DMS53 (cell line): ENCODE measurements at places on chromosomes 2 and 18.

DNA sequence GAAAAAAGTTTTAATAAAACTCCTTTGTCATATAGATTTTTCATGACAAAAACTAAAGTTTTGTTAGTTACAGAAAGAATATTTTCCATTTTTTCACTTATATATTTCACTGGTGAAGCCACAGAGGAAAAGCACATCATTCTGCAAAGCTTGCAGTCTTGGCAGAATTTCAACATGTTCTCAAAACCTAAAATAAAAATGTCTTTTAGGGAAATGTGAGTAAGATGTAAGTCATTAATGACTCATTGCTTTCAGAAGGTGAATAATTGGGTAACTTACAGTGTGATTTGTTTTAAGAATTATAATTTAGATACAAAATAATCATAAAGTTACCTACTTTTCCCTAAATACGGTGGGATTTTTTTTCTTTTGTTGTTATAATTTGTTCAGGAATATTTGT, 43.4 kb upstream of the TNFRSF11A start:
- DNase-seq = no peak

- peak; percentile 30 for DNase-seq
Measured at GRCh38 chr2:191907545-191907944, 60.7 kb upstream of the CAVIN2 start.

DNA sequence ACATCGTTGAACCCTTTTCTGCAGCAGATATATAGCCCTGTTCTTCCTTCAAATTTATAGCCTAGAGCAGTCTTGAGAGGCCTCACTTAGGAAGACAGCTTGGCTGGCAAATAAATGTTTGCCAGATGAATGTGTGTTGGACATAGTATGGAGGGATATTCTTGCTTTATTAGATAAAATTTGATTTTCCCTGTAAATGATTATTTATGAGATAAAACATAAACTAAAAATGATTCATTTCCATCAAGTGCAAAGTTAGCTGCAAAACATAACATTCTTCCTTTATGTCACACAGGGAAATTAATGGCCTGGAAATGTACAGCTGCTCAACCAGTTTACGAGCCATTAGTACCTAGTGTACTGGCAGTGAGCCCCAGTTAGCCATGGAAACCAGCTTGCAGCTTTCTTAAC, 82.5 kb downstream of the LIMS1 start:
- peak; percentile 31 for DNase-seq

GRCh38 chr2:26423750-26424149, 22.0 kb downstream of the DRC1 start:
- no peak for DNase-seq
